ENCODE measurements at places on chromosomes 13 and 19.

GRCh38 chr13:111874981-111875380 is 192.0 kb upstream of the SOX1 start:
- DNase-seq = no peak

DNA sequence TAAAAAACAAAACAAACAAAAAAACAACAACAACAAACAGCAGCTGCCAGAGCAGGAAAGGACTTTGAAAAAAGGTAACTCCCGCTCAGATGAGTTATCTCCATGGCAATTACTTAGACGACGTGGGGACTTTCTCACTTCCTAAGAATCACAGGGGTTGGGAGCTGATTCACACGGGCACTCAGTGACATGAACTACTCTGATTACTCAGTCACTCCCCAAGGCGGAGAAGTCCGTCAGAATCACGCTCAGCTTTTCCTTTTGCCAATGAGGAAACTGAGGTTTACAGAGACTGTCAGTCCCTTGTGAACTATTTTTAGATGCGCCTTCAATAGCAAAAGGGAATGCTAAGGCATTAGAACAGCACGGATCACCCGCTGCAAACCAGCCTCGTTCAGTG is 32.3 kb upstream of the MATK start:
- no peak for DNase-seq

GRCh38 chr13:63175536-63175935 is 1759.9 kb upstream of the PCDH20 start:
- no peak for DNase-seq

DNA sequence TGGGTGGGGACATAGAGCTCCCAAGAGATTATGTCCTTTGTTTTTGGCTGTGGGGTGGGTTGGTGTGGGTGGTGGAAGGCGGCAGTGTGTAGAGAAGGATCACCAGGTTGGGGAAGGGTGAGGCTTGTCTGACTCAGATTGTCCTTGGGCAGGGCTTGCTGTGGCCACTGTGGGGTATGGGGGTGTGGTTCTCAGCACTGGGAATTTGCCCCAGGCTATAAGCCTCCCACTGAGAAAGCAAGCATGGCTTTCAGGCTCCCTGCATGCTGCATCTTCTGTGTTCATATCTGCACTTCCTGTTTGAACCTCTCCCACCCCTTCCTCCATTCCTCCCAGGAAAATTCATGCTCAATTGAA is 34.9 kb downstream of the DNAJC15 start:
- no peak for DNase-seq

DNA sequence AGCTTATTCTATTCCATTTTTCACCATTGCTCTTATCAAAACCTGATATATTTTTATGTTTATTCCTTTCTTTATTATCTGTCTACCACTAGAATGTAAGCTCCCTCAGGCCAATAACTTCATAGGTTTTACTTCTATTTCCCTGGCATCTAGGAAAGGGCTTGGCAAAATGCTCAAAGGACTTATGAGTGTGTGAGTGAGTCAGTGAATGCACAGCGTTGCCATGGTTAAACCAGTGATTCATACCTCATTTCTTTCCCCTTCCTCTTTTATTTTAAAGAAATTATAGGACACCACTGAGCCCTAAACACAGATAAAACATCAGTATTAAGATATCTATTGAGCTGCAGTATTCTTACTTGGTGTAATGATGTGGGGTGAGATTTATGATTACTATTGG is 162.1 kb downstream of the GPC6 start:
- no peak for DNase-seq

DNA sequence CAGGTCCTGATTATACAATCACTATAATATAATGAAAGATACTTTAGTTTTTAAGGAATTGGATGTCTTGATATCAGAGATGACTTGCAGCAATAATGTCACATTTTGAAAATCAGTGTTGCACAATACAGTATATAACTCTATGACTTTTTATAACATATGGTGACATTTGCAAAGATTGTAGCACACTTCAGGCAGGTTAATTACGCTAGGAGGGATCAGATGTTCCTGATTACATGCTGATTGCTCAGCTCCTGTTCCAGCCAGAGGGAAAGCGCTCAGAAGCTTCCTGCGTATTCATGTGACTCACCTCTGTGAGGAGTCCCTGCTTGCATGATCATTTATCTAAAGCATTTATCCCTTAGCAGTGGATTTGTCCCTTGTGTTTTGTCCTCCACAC is 265.6 kb downstream of the GPC5 start:
- DNase-seq = no peak

DNA sequence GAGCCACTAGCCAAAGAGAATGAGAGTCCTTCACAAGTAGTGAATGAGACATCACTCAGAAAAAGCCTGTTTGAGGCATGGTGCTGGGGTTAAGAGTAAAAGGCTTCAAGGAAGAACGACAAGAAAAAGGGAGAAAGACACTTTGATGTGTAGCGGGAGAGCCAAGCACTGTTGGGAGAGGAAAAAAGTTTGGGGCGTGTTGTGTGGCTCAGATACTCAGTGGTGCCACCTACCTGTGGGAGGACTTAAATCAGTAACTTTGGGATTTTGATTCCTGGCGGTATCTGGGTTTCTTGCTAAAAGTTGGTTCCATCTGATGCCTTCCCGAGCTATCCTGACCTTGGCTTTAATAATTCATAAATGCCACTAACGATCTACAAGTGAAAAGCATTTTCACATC is 12.3 kb downstream of the ELSPBP1 start:
- no peak for DNase-seq

DNA sequence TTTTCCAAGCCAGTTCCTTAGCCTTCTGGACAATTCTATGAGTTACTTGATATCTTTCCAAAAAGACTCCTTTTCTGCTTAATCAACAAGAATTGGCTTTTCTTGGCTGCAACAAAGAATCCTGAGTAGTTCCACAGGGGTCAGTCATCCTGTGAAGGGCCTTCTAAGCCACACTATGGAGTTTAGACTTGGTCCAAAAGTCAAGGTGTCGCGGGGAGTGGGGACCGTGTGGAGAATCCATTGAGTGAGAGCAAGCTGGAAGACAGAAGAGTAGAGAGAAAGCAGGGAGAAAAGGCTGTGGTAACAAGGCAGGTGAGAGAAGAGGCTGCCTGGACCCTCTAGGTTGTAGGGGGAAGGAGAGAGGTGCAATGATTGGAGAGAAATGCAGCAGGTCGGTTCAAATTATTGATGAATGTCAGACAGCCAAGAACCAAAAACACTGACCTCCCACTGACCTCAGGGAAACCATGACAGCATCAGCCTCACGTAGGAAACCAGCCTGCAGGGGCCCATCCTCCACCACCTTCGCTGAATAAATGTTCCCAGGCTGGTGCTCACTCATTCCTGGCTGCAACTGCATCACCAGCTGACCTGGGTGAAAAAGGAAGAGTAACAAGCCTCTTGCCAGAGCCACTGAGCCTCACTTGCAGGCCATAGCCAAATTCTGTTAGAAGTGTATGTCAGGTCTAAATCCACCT is 7.1 kb upstream of the IFT88 start:
- no peak for DNase-seq

DNA sequence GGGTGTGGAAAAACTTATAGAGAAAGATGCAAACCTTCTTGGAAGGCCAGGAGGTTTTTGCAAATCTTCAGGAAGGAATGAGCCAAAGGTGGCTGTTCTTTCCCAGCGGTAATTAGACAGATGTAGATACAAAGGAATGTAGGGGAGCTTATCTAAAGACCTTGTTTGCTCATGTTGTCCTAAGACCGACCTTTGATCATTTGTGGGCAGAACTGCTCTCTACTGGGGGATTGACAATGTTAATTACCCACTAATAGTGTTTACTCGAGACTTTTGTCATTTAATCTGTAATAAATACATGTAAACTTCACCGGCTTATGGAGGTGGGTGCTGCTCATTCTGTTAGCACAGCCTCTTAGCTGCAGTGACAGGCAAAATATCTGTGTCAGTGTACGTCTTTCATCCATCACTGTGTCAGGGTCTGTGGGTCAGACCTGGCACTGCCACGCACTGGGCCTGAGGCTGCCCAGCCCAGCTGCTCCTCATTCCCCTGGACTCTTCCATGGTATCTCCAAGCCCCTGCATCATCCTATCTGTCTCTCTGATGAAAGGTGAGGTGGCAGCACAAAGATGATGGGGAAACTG is 68.3 kb downstream of the ZNF431 start:
- no peak for DNase-seq

- no peak for DNase-seq
Observed at GRCh38 chr13:100521851-100522617, 66.6 kb downstream of the GGACT start.

DNA sequence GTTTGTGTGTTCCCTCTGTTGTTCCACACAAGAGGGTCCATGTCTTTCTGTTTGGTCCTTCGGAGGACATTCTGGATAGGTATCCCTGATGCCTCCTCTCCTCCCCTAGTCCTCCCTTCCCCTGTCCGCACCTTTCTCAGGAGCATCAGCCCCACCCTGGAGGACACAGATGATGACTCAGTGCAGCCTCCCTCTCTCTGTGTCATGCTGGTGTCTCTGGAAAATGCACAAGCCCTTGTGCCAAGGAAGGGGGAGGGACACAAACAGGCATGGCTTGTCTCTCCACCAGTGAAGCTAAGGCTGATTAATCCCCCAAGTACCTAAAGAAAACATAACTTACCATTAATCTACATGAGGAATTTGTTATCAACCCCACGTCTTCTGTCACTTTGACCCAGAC is 16.2 kb upstream of the TNFRSF19 start:
- no peak for DNase-seq

Measured in GM12878 (cell line).